Aorta (tissue), 5 donors: ENCODE measurements at places on chromosomes 11 and 22. TPM values are rescaled to one million over a fixed set of nuclear protein-coding genes. Genes with fewer than 3 reads are reported as not detected.
A peak's percentile ranks its signal among the peaks of the same experiment; 100 is the strongest.

GRCh38 chr22:36569999-36570398, 41.0 kb upstream of the EIF3D start:
- DNase-seq: no peak

DNA sequence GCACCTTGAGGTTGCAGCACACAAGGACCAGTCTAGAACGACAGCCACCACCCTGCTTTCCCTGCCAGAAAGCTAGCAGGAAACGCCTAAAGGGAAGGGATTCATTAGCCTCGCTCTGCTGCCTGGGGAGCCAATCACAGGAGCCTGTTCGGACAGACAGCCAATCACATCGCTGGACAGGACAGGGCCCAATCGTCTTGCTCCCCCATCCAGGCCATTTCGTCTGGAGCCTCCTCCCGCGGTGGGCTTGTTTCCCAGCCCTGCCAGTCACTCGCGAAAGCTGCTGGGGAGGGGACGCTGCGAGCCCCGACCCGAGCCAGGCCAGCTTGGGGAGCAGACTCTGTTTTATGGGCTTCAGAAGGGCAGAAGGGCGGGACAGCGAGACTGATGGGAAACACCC, 79.8 kb upstream of the NCAM1 start:
- DNase-seq: peak; percentile 81

GRCh38 chr11:60485987-60486386, 6.6 kb upstream of the MS4A12 start:
- no peak for DNase-seq

GRCh38 chr11:86627776-86628455, 44.5 kb downstream of the ME3 start:
- peak; percentile 85 for DNase-seq

DNA sequence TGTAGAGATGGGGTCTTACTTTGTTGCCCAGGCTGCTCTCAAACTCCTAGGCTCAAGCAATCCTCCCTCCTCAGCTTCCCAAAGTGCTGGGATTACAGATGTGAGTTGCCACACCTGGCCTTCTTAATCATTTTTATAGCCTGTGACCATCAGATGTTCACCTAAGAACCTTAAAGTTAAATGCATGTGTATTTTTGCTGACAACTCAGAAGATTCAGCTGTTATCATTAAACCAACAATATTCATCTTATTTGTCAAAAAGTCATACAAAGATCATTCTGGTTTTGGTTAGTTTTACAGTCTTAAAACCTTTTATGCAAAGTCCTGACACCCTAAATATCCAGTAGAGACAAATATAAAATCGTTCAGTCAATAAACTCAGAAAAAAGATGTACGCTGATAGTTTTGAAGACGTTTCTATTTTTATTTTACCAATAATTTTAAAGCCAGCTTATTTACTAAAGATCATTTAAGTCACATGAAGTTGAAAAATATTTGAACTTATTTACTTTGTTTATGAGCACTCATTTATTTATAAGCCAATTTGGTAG, 22.2 kb downstream of the CLDN5 start:
- DNase-seq: no peak

- peak; percentile 90 for DNase-seq
Observed at GRCh38 chr11:62694455-62695167, 5.3 kb upstream of the LRRN4CL start.

GRCh38 chr11:95514416-95515110, 275.0 kb downstream of the FAM76B start:
- no peak for DNase-seq

DNA sequence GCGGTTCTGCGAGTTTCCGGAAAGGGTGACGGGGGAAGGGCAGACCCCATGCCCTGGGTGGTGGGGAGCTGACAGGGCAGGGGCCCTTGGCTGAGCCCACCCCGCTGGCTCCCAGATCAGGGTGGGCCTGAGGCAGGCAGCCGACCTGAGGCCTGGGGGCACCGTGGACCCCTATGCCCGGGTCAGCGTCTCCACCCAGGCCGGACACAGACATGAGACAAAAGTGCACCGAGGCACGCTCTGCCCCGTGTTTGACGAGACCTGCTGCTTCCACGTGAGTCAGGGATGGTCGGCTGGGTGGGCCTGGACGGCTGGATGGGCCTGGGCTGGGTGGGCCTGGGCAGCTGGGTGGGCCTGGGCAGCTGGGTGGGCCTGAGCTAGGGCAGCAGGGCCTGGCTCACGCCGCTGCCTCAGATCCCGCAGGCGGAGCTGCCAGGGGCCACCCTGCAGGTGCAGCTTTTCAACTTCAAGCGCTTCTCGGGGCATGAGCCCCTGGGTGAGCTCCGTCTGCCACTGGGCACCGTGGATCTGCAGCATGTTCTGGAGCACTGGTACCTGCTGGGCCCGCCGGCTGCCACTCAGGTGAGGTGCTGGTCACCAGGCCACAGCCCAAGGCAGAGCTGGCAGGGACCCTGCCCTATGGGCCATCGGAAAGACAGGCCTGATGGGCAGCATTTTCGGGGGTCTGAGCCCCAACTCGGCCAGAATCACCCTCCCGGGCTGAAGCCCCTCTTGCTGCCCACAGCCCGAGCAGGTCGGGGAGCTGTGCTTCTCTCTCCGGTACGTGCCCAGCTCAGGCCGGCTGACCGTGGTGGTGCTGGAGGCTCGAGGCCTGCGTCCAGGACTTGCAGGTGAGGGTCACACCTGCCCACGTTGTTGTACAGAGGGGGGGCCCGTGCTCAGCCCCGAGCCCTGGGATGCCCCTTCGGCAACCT, 1.5 kb downstream of the SYT8 start:
- no peak for DNase-seq

- DNase-seq: peak; percentile 88
Observed at GRCh38 chr11:67996622-67997474, 7.0 kb downstream of the UNC93B1 start.

DNA sequence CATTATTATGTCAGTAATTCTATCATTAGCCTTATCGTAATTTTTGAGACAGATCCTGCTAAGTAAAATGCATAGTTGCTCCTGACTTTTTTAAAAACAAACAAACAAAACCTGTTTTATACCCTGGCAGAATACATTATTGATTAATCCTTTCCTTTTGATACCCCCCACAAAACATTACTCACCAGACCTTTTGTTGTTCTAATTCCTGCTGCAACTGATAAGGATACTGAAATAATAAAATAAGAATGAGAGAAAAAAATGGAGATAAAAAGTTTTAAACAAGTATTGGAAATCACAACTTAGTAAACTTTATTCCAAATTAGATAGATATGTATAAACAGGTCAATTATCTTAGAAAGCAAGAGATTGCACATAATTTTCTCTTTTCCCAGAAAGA, 28.6 kb downstream of the MS4A4E start:
- DNase-seq: no peak

GRCh38 chr11:16098526-16099205, 257.7 kb downstream of the SOX6 start:
- no peak for DNase-seq

DNA sequence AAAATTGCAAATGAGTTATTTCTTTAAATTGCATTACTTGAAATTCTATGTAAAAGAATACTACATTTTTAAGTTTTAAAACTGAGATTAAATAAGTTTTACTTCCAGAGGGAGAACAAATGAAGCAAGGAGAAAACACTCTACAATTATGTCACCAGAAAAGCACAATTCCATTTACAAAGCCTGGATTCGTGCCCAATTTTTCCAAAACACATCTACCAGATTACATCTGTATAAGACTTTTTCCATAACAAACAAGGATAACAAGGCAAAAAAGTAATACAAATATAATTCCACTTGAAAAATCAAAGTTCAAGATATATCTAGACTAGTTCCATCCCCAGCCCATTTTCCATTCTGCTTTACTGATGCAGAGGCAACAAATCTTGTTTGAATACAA, 40.5 kb downstream of the MTMR2 start:
- DNase-seq: no peak

DNA sequence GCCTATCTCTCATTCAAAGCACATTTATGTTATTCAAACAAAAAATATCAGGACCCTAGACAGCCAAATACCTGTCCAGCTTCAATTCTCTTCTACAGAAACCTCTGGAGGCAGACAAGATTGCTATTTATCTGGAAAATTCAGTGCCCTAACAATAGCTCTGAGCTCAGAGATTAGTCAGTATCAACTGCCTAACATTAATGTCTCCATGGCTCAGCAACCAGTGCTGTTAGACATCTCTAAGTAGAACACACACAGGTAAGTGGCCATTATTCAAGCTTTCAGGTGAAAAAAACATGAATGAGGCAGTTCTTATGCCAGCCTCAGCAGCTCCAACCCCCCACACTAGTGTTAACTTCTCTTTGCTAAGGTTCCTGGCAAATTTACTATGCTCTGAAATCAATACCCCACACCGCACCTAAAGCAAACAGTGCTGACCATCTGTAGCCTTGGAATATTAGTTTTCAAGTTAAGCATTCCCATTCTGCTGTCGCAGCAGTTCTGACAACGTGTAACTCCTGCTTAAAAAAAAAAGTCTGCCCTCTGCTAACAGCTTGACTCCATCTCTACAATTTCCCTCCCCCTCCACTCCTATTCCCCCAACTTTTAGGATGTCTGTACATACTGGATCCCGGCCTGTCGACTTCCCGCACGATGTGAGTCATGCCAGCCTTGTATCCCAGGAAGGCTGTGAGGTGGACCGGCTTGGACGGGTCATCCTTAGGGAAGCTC, 1.5 kb downstream of the RPL3 start:
- no peak for DNase-seq

DNA sequence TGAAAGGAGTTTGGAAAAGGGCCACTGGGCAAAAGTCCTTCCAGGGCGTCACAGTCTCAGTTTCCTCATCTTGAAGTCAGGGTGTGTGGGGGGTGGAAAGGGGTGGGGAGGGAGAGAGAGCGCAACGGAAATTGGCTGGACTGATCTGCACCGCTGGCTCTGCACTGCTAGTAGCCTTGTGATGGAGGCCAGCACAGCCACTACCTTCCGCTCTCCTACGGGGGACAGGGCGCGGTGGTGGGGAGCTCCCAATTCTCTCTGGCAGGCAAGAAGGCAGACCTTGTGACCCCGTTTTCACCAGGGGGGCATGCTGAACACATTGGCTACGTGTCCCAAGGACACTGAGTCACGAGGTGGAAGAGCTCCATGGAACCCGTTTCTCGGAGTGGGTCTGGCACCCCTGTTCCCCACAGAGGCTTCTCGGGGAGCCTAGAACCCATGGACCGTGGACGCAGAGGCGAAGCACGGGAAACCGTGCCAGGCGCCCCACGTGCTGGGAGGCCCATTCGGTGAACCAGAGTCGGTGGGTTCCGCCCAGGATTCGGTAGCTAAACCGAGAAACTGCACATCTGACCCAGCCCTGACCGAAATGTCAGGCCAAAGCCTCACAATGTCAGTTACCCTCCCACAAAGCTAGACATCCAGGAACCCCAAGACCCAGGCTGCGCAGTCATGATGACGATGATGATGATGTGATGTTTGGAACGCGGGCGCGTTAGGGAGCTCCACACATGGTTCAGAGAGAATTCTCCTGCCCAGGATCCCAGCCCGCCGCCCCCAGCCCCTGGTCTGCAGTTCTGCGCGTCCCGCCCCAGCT, 28.3 kb upstream of the WNT11 start:
- peak; percentile 85 for DNase-seq

The F2 gene
- 0.19 TPM for total RNA-seq

The COX8A gene
- 135 TPM for total RNA-seq

The MUC5B gene
- total RNA-seq: not detected

The CDKN1C gene
- total RNA-seq: 13.7 TPM
